Kidney epithelial cell (primary cell): ENCODE measurements at places on chromosomes 12 and 14. TPM values are rescaled to one million over a fixed set of nuclear protein-coding genes. Genes with fewer than 3 reads are reported as not detected.

GRCh38 chr12:26810330-26810729, 22.7 kb downstream of the ITPR2 start:
- DNase-seq = no peak

DNA sequence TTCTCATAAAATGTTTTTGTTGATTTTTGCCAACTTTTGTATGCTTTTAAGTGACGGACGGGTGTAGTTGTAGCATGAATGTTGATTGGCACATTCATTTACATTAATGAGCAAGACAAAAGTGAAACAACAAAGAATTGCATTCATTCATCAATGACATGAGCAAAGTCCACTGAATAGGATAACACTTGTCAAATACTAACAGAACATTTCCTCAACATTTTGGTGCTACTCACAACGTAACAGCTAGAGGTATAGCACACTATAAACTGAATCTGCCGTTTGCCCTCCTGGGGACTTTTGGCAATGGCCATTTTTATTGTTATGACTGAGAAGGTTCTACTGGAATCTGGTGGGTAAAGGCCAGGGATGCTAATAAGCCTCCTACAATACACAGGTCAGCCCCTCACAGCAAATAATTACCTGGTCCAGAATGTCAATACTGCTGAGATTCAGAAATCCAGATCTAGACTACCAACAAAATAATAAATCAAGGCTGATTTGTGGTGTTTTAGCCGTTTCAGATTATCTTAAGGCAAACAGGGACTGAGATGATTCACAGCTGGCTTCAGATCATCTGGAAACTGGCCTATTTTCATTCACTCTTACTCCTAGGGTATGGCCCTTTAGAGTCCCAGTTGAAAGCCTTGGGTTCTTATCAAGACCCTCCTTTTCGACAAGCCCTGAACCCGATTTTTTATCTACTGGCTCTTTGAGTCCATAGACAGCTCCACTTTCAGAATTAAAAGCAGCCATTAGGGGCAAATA, 22.5 kb upstream of the CDKN3 start:
- DNase-seq = no peak

DNA sequence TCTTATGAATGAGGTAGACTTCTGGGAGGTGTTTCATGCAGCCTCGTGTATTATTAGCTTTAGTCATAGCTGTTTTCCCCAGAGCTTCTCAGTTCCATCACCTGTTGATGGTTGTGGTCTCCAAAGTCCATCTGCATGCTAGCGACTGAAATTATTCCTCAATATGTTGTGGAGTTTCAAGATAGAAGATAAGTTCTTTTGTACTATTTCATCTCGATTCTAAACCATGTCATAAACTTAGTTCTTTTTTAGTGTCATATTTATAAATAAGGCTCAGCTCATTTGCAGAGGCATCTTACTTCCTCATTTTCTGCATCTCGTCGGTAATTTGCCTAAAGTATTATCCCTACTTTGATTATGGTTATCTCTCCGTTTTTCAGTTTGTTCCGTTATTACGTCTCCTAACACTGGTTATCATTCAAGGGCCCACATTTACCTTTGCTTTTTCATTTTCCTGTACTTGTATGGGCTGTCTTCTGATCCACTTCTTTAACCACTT, 119.1 kb downstream of the ITPR2 start:
- DNase-seq = no peak

DNA sequence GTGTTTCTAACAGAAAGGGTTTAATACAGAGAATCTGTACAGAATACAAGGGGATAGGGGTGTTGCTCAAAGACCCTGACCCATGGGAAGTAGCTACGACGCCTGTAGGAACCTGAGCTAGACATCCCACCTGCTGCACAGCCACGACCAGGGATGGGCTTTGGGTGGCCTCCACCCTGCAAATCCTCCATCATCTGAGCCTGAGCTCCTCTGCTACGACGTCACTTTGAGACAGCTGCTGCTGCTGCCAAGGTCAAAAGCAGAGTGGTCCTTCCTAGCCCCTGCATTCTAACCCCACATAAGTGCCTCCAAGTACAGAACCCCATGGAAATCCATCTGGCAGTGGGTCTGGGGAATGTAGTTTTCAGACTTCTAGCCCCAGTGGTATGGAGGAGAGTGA, 43.8 kb downstream of the JAG2 start:
- DNase-seq = no peak

DNA sequence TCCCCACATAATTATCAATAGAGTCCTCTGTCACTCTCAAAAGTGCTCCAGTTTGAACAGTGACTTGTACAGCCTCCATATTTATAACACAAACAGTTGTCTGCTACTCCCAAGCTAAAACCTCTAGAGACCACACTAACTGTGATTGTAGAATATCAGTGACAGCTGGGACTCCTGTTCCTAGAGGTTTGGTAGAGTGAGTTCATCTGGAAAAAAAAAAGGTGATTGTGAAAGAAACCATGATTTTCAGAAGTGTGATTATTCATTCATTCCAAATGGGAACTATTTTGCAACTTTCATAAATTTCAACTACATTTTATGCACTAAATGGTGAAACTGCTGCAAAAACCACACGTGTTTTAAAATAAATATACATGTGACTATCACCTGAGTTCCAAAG, 128.0 kb upstream of the PLXNC1 start:
- DNase-seq = no peak

DNA sequence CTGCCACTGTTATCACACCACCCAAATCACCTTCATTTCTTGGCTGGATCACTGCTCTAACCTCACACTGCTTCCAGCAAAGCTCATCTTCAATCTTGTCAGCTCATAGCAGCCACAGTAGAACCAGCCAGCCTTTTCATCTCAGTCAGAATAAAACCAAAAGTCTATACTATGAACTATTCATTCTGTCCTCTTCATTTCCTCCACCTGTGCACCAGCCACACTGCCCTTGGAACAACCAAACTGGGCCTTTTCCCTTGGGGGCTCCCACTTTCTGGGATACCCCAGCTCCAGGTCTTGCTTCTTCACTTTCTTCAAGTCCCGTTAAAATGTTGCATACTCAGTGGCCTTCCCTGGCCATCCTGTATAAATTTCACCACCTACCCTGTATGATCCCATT, 234.4 kb upstream of the DAAM1 start:
- no peak for DNase-seq

DNA sequence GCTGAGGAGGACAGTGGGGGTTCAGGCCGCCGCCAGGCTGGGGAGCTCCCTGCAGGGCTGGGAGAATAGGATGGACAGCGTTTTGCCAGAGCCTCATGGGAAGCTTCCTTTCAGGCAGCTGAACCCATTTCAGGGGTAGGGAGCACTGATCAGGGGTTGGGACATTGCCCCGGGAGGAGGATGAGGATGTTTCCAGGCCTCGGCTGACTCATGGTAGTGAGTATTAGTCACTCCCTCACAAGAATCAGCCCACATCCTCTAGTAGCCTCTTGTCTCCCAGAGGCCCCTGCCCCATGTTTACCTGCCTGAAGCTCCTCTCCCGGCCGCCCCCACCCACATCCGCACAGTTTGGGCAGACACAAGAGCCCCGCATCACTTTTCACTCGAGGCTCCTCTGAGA, 89.8 kb downstream of the ZFP36L1 start:
- DNase-seq = peak; percentile 56

GRCh38 chr14:75711796-75712211, 50.8 kb downstream of the TTLL5 start:
- peak; percentile 98 for DNase-seq

GRCh38 chr12:46503637-46504175, 131.1 kb upstream of the SLC38A2 start:
- DNase-seq = no peak

DNA sequence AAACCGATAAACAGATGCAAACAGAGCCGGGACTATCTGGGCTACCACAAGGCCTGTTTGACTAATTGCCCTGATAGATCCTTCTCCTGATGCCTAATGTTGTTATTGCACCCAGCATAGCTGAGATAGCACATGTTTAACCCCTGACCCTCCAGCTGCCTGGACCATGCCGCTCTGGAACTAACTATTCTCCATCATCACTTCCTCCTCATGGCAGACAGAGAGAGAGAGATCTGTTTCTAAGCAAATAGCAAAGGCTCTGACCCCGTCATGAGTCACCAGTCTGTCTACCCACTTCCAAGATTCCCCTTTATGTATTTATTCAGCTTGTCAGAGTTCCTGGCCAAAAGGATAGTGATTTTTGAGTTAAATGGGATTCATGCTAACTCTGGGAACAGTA, 58.2 kb upstream of the FLRT2 start:
- peak; percentile 72 for DNase-seq

DNA sequence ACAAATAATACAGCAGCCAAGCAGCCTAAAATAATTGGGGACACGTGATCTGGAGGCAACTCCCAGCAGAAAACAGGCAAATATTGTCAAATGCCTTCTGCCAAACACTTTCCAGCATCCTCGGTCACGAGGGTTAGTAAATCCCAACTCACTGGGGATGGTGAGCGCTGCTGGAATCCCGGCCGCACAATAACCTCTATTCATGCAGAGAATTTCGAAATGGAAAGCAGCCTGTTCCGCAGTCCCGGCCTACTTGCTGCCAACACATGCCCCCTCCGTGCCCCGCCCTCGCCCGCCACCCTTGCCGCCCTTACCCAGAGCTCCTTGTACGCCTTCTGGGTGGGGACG, 62.2 kb downstream of the RFX4 start:
- no peak for DNase-seq

DNA sequence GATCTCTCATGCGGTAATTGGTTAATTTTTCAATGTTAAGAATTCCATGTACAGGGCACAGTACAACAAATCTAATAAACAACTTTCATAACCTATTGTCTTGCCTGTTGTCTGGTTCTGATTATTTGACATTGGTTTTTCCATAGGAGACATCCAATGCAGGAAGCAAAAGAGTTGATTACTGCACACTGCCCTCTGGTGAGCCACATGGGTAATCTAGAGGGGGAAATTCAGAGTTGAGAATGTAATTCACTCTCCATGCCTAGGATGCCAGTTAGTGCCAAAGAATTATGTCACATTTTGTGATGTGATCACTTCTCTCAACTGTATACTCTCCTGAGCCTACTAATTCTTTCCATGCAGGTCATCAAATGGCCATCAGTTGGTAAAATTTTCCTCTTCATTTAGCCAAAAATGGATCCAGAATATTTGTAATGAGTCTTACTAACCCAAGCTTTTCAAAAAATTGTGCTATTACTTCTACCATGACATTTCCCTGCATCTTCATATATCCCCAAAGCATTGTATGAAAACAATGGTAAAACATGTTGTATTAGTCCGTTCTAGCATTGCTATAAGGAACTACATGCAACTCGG, 17.7 kb upstream of the CCDC91 start:
- DNase-seq = no peak

Gene EML5
- total RNA-seq = 0.79 and 1.1 TPM in 2 replicates

Gene DIO2
- 0.07 TPM in 1 of 2 replicates, not detected in the other for total RNA-seq

Gene TMTC1
- 1.6 and 1.8 TPM in 2 replicates for total RNA-seq

Gene SLC38A4
- total RNA-seq = not detected in 2 replicates

Gene HOXC6
- total RNA-seq = 1.1 and 1.8 TPM in 2 replicates

Gene LUM
- total RNA-seq = 0.67 and 1.5 TPM in 2 replicates

Gene PIWIL1
- 0.08 and 0.27 TPM in 2 replicates for total RNA-seq

Gene TARBP2
- 59.4 and 62.0 TPM in 2 replicates for total RNA-seq
